ENCODE measurements at places on chromosomes 2 and 18.

GRCh38 chr2:45606796-45607195 lies 4.3 kb downstream of the SRBD1 start:
- DNase-seq: no peak

GRCh38 chr2:80149991-80150390 lies 154.6 kb downstream of the LRRTM1 start:
- DNase-seq: no peak

- DNase-seq: no peak
Observed at GRCh38 chr2:127104881-127105655, 1.9 kb downstream of the BIN1 start.

DNA sequence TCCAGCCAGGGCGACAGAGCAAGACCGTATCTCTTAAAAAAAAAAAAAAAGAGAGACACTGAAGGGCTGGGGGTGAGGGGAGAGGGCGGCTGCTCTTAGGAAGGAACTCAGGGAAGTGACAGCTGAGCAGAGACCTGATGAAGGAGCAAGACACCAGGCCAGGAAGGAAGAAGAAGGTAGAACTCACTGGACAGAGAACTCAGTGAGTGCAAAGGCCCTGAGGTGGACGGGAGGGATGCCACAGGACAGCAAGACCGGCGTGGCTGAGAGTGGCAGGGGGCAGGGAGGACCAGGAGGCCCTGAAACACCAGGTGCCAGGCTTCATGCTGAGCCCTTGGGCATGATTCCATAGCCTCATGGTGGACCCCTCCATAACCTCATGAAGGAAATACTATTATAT lies 18.2 kb downstream of the BIN1 start:
- no peak for DNase-seq

DNA sequence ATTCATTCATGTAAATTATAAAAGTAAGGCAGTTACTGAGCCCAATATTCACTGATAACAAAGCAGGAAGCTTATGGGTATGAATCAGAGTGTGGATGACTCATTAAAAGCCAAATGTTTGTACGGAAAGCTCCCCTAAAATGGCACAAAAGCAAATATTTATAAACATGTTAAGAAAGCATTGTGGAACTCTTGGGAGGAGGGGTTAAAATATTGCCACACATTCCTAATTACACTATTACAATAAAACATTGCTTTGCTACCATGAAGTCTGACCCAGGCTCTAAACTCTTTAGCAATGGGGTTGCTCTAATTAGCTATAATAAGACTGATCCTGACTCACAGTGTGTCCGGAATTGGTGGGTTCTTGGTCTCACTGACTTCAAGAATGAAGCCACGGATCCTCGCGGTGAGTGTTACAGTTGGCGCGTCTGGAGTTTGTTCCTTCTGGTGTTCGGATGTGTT lies 110.9 kb downstream of the NAB1 start:
- peak; percentile 89 for DNase-seq

- DNase-seq: peak; percentile 40
Observed at GRCh38 chr2:128305555-128306080, 13.1 kb downstream of the HS6ST1 start.

GRCh38 chr2:110717734-110718133 lies 14.6 kb upstream of the ACOXL start:
- DNase-seq: no peak

- DNase-seq: peak; percentile 38
Observed at GRCh38 chr2:62705859-62706720, 577 bp downstream of the EHBP1 start.

GRCh38 chr2:229852565-229852964 lies 69.2 kb downstream of the TRIP12 start:
- peak; percentile 91 for DNase-seq

DNA sequence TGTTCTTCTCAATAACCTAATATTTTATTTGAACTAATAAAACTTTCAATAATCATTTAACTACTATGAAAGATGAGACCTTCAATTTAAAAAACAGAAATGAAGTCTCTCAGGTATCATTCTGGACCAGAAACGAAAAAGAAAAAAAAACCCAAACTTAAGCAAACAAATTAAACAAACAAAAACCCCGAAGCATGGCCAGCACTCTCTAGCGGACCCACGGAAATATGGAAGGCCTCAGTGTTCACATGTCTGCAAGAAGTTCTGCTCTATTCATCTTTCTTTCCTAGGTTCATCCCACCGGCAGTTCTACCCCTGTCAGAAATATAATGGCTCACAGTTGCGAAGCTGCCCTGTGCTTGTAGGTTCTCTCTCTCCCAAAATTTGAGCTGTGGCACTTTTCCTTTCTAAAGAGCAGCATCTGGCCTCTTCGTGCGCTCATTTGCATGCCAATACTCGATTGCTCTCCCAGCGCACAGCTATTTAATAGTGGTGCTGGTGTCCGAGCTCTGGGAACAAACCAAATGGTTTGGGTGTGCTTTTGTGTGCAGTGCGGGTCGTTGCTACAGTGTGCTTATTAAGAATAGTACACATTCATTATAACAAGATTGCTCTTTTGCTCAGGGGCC lies 129.0 kb upstream of the ZEB2 start:
- DNase-seq: no peak

DNA sequence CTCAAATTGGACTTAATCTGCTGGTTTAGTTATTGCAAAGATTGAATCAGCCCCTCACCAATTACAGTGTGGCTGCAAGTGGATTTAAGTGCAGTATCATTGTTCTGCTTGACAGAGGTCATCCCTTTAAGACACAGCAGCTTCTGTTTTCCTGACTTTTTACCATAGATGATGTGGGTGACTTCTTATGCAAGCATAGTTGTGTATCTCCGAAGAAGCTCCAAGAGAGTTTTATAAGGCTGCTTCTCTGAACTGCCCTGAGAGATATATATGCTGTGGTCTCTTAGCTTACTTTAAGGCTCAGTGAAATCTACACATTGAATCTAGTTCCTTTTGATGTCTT lies 3.5 kb downstream of the TRIB2 start:
- peak; percentile 40 for DNase-seq

- DNase-seq: peak; percentile 35
Observed at GRCh38 chr18:54608028-54608642, 17.1 kb downstream of the DYNAP start.

DNA sequence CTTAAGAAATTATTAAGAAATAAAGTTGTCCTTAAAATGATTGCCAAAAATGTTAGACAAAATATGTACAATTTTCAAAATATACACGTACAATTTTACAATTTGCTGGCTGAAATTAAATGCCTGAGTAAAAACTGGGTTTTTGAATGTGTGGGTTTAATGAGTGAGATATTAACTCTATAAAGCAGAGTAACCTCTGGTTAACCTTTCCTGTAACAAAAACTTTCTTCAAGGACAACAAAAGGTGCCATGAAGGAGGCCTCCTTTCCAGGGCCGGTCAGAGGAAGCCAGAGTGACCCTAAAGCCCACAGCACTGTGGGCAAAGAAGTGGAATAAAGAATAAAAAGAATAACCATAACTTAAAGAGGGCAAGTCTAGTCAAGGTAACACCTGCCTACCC lies 16.5 kb upstream of the MAL start:
- DNase-seq: no peak

DNA sequence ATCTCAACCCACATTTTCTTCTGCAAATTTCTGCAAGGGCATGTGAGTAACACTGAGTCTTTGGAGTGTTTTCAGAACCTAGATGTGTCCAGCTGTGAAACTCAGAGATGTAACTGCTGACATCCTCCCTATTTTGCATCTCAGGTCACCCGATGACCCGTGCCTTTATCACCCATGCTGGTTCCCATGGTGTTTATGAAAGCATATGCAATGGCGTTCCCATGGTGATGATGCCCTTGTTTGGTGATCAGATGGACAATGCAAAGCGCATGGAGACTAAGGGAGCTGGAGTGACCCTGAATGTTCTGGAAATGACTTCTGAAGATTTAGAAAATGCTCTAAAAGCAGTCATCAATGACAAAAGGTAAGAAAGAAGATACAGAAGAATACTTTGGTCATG lies 8.0 kb downstream of the UGT1A1 start:
- DNase-seq: no peak

- peak; percentile 18 for DNase-seq
Observed at GRCh38 chr2:15732341-15733077, 140.8 kb downstream of the DDX1 start.

GRCh38 chr2:12948961-12949353 lies 232.2 kb downstream of the TRIB2 start:
- no peak for DNase-seq

- no peak for DNase-seq
Observed at GRCh38 chr2:207107551-207107950, 58.2 kb downstream of the KLF7 start.

DNA sequence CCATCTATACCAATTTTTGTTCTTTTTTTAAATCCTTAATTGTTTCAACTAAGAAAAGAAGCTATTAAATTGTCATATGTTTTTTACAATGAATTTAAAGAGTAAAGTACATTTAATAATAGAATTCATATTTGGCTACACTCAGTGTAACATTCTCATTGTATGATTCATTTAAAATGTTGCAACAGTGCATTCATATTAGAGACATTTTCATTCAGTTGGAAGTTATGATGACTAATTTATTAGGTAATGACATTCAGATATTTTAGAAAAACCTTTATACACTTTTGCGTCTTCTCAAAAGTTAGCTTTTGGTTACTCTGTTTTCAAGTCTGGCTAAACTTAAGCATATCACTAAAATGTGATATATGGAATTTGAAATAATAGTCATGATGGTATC lies 887.5 kb upstream of the NRXN1 start:
- peak; percentile 80 for DNase-seq

GRCh38 chr2:136034629-136035028 lies 49.2 kb upstream of the DARS1 start:
- DNase-seq: no peak

DNA sequence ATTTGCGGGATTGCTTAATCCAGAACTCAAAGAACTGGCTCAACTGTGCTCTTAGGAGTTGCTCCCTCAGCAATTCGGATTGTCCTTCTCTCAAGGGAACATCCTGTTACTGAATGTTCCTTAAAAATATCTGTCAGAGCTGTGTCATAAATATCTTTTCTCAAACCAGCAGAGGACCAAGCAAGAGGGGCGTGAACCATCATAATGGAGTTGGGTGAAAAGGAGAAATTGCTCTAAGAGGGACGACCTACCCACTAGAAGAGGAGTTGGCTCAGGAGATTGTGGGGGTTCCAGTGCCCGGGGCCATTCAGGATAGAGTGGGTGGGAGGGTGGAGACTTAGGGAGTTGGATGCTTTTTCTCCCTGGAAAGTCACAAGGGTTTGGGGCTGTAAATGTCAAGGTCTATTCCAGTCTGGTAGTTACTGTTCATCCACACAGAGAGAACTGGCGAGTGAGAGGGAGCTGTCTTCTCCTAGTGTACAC lies 59.5 kb downstream of the MERTK start:
- DNase-seq: no peak

DNA sequence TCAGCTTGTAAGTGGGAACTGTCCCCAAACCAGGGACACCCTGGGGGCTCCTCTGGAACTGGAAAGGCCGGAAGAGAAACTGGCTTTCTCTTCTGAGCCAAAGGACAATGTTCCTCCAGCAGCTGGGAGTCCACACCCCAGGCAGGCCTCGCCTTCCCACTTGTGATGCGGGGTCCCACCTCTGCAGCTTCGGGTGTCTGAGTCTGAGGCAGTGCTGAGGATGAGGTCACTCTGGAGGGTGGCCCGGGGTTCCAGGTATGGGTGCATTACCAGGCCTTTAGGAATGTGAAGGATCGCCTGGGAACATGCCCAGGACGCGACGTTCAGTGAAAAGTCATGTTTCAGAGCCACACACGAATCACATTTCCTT lies 18.2 kb upstream of the BOK start:
- DNase-seq: no peak

DNA sequence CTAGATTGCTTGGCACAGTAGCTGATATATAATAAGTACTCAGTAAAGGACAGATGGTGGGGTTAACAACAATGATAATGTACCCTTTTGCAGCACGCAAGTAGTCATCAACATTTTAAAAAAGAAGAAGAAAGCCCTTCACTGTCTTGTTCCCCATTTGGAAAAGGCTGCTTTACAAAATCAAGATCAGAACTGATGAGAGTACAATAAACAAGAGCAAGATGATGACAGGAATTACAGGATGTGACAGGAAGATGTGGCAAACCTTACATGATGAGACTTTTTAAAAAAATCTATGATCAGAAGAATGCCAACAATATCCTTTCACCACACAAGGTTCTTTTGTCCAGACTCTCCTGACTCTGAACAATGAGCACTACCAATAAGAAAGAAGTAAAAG lies 9.1 kb downstream of the TYW5 start:
- no peak for DNase-seq

DNA sequence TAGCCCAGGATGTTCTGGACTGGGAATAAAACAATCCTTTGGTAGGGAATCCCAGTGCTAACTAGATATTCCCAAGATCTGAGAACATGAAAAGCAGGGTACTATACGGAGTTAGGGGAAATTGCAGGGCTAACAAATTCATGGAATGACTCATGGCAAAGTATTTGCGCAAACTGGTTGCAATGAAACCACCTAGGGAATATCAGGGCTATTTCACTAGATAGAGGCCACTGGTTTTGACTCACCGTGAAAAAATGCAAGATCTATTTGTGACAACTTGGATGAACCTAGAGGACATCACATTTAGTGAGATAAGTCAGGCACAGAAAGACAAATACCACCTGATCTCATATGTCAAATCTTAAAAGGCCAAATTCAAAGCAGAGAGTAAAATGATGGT lies 233.3 kb downstream of the MBD2 start:
- peak; percentile 78 for DNase-seq

DNA sequence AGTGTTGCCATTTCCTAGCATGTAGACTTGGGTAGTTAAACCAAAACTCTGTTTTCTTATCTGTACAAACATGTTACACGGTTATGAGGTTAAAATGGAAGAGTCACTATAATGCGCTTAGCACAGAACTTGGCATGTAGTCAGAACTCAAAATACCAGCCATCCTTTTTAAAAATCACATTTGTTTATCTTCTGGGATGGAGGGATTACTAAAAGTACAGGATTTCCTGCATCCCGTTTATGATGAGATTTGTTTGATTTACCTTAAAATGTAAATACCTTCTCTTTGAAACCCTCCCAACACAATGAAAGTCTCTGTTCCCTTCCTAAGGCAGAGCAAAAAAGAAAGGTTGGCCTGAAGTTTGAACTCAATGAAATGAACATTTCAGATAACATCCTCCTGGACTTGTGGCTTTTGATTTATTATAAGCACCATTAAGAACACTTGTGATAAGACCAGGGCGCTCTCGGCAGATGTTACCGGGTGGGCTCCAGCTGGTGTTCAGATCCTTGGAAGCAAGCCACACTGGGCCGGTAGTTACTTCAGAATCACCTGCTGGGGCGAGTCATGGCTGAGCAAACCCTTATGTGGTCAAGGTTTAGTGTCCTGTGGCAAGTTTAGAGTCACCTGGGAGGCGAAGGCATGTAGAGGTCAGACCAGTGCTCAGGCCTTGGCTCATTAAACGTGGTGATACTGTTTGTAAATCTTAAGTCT lies 105.7 kb downstream of the MGAT5 start:
- DNase-seq: peak; percentile 38

All from iris pigment epithelial cell (primary cell).